Spleen (tissue), 13 donors: ENCODE measurements at places on chromosomes 6 and 20. TPM values are rescaled to one million over a fixed set of nuclear protein-coding genes. Genes with fewer than 3 reads are reported as not detected.

DNA sequence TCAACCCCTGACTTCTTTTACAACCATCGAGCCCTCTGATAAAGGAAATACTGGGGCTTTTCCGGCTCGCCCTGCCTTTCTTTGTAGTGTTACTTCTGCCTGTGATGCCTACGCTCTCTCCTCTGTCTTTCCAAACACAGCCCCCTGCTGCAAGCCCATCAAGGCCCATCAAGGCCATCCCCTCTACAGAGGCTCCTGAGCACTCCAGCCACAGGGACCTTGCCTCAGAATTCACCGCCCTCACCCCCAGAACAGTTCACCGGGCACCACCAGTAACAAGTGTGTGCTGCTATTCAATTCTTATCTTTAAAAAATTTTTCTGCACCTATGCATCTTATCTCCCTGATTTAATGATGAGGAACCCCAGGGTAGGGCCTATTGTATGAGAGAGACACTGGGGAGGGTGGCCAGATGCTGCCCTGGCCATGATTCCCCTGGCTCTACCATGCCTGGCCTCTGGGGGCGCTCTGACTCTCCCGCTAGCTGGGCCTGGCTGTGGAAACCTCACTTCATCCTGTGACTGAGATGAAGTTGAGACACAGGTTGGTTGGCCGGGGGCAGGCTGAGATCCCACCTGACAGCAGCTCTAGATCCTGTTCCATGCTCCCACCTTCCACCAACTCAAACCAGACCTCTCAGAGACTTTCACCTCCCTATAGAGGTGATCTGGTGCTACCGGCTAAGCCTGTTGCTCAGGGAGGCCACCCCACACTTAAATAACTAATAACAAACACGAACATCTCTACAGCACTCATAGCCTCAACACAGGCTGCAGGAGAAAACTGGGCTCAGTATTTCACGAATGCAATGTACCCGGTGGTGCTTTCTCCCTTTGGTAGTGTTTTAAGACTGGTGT lies 19.2 kb upstream of the GLP1R start:
- no peak for DNase-seq

DNA sequence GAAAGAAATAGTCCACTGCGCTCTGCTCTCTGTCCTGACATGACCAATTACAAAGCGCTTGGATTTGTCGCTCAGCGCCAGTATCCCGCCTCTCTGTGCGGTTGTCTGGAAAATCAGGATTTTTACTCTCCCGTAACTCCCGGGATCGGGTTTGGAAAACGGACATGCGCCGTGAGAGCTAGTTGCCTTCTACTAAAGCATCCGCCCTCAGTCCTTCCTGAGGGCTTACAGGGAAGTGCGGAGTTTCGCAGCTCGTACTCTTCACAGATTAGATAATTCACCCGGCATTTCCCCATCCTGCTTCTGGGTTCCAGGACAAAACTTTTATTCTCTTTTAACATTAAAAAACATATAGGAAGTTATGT lies 427 bp upstream of the MKKS start:
- peak; percentile 91 for DNase-seq

DNA sequence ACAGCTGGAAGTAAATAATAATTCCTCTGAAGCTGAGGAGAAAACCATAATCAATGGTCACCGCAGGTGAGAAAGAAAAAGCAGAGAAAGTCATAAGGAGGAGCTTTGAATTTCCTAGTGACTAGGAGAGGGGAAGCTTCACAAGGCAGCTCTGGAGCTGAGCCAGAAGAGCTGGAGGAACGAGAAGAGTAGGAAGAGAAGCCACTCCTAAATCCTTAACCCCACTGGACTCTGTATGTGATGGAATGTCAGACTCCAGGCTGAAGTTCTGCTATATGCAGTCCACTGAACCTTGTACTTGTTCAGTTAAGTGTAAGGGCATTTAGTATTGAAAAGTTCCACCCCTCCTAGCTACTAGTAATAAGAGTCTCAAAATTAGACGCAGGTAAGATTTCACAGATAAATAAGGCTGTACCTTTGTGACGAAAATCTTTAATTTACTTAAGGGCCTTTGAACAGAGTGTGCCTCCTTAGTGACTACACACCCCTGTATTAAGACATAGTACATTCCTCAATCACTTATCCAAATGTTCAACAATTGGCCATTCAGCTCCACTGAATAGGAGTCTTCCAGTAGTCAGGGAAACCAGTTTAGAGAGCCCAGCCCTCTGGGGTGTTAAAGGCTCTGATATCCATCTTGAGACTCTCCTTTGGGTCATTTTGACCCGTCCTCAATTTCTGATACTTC lies 71.4 kb upstream of the UFL1 start:
- DNase-seq: no peak

DNA sequence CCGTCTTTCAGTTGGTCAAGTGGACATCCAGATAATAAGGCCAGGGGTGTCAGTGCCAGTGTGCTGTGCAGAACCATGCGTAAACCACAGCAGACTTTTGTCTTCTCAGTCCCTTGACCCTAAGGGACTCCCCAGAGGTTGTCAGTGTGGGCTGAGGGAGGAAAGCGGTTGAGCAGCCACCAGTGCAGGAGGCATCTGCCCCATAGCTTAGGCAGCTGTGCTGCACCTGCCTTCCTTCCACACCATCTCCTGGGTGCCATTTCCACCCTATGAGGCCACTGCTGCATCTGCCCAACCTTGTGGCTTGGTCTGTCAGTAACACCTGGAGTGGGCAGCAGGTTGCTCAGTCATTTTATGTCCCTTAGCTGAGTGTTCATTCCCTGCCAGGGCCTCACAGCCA lies 26.0 kb downstream of the PRPF6 start:
- DNase-seq: no peak

DNA sequence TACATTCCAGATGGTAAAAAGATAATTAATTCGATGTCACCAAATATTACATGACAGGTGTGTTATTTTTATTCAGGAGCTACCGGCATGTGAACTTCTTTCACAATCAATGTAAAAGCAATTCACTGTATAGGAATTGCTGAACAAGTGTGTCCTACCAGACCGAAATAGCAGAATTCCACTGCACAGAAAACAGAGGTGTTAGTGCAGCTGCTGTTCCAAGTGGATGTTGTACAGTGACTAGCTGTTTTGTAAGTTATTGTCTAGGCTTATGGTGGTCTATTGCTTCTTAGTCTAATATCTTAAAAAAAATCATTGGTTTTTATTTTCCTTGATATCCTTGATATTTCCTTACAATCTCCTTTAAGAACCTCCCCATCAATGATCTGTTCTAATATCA lies 107.4 kb downstream of the COL19A1 start:
- no peak for DNase-seq

GRCh38 chr6:27303613-27304272 lies 8.3 kb downstream of the POM121L2 start:
- no peak for DNase-seq

DNA sequence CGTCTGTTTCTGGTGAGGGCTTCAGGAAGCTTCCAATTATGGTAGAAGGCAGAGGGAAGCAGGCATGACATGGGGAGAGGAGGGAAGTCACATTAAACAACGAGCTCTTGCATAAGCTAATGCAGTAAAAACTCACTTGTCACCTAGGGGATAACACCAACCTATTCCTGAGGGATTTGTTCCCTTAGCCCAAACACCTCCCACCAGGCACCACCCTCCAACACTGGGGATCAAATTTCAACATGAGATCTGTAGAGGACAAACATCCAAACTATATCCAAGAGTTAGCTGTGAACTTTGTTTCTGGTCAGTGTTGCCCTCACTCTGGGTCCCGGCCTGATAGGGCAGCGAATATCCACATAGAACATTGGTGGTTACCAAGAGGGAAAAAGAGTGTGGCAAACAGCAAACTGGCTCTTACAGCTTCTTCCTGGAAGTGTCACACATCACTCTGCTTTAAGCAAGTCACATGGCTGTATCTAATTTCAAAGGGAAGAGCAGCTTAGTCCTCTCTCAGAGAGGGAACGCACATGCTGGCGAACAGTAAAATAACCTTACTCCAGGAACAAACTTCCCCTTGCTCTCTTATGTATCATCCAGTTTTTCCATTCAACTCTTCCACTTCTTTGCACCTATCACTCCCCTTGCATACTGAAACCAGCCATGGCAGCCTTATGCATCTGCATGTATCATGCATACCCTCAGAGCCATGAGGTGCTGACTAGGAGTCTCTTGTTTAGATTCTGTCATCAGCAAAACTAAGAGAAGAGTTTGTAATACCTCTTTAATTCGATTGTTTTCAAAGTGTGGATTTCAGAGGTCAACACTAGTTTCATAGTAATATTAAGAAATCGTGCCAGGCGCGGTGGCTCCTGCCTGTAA lies 4.8 kb upstream of the MOCS1 start:
- DNase-seq: no peak

DNA sequence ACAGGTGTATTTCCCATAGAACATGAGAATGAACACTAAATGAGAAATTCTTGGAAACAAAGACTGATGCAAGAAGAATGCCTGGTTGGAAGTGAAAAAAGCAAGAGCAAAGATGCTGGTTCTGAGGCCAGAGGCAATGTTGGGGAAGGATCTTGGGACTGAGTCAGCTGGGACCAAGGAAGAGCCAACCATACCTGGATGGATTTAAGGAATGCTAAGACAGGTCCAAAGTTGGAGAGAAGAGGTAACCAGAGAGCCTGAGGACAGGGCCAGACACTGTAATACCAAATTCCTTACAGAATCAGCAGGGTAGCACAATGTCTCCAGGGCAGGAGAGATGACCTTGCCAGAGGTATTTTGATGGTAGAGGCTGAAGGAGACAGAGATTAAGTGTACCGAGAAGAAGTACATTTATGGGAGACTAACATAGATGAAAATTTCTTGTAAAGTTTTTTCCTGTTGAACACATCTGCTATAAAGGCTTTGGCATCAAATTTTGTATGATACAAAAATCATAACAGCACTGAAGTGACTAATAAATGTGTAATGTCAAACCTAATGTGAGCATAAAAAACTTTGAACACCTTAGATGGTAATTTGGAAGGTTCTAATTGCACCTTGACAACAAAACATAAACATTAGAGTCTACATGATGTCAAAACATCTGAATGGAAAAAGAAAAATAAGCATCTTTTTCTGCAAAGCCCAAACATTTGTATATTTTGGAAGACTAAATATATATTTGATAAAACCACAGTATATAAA lies 221.7 kb upstream of the MARCKS start:
- DNase-seq: no peak

NELFCD gene
- total RNA-seq: 65.8 TPM

GABRR1 gene
- not detected for total RNA-seq

NRN1 gene
- total RNA-seq: 18.1 TPM

RREB1 gene
- total RNA-seq: 58.1 TPM

SYCP2L gene
- not detected for total RNA-seq

DNA sequence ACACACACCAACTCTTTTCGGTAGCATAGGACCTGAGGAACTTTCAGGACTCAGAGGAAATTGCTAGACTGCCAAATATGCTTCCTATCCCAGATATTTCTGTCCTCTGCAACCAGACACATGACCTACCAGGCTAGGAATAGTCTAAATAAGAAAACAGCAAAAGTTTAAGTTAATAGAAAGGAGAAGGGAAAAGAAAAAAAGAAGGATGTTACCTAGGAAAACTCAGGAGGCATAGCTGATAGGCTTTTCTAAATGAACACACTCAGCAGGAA lies 74.6 kb downstream of the MAP3K5 start:
- no peak for DNase-seq

DNA sequence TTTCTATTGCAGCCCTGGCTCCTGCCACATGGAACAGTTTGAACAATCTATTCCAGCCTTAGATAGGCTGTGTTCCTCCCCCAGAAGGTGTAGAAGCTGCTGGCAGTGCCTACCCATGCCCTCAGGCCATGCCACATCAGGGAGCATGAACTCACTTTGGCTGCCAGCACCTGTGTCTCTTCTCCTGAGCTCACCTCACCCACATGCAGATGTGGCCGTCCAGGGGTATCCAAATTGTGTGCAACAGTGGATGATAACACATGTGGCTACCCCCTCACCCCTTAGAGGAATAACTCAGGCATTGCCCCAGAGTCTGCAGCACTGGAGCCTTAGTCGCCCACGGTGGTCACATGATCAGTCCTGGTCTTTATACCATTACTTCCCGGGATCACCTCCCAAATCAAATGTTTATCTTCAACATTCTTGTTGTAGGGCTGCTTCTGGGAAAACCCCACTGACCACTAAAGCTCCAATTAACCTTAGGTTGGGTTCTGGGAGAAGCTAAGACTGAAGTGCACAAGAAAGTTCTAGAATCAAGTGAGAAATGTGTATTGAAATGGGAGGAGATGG lies 110.4 kb downstream of the BANF2 start:
- DNase-seq: no peak

DNA sequence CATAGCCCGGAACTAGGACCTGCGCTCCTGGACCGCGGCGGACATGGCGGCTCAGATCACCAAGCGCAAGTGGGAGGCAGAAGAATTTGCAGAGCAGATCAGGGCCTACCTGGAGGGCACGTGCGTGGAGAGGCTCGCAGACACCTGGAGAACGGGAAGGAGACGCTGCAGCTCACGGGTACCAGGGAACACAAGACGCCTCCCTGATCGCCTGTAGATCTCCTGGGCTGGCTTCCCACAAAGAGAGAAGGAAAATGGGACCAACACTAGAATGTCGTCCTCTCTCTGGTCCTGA lies 15.1 kb upstream of the HLA-A start:
- DNase-seq: no peak

DNA sequence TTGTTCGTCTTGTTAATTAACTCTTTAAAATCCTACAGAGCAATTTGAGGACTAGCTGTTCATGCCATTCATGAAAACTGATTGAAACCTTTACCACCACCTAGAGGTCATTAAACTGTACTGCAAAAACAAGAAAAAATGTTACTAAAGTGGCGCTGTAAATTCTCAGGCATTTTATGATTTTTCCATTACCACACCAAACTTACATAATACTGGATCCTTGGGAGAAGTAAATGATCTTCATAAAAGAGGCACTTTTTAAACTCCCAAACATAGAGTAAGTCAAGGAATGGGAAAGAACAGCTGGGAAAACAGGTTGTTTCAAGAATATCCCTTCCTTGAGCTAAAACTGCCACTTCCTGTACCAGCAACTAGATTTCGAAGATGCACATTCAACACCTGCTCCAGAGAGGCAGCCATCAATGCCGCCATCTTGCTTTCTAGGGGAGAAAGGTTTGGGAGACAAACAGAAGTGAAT lies 54.3 kb downstream of the MYLIP start:
- no peak for DNase-seq

DNA sequence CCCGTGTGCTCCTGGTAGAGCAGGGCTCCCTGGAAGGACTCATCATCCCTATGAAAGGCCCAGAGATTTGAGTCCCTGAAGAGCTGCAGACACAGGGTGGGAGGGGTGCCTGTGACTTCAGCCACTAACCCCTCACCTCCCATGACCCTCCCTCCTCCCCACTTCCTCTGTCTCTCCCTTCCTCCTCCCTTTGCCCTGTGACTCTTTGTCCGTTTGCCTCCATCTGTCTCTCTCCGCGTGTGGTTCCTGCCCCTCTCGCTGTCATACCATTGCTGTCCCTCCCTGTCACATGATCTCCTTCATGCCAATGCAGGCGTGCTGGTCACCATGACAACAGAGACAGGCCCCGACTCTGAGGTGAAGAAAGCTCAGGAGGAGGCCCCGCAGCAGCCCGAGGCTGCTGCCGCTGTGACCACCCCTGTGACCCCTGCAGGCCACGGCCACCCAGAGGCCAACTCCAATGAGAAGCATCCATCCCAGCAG lies 19.0 kb downstream of the EPB41L1 start:
- DNase-seq: no peak
